ENCODE measurements at places on chromosomes 1 and 21.

- no peak for DNase-seq
Observed at GRCh38 chr1:26295194-26296138, 11.0 kb downstream of the UBXN11 start.

- no peak for DNase-seq
Observed at GRCh38 chr1:232524056-232524455, 105.9 kb downstream of the SIPA1L2 start.

DNA sequence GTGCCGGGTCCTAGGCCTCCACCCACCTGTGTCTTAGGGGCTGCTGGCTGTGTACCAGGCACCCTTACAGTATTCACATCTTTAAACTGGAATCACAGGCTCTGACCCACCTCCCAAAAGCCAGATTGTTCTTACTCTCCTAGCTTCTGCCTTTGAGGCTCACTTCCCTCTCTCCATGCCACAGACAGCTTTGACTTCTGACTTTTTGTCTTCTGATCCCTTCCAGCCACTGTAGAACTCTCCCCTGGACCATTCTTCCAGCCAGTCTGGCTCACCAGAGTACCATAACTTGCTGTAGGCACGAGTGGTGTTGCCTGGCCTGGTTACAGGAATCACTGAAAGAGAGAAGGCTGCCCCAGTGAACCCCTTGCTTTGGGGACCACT is 58.1 kb upstream of the STUM start:
- DNase-seq = no peak

GRCh38 chr1:1122078-1122811 is 6.4 kb upstream of the C1orf159 start:
- peak; percentile 75 for DNase-seq

- DNase-seq = no peak
Observed at GRCh38 chr21:29289317-29289716, 9.4 kb upstream of the BACH1 start.

DNA sequence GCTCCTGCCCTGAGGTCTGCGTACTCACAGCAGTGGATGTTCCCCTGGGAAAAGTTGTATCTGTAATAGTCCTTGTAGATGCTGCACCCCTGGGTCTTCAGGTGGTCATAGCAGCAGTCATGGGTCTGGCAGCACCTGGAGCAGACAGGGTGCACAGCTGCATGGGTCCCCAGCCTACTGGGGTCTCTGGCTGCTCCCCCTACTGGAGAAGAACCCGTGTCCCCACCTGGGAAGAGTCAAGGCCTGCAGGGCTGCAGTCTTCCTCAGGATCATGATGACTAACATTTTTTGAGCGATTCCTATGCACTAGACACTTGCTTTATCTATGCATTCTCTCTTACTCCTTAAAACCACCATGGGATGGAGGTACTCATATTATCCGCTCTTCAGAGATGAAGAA is 3.9 kb downstream of the PLA2G2D start:
- no peak for DNase-seq

DNA sequence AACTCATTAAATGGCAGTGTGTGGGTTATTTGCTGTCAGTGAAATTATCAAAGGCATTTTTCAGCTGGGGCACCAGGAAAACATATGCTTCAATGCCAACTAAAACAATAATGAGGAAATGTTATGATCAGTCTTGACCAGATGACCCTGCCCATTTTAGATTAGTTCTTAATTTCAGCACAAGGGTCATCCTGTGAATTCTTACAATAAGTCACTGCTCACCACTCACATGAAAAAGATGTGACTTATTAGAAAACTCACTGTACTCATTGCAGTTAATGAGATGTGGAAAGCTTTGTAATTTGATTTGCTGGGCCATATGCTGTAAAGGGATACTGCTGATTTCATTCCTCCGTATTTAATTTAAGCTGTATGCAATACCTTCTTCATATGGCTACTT is 178.5 kb upstream of the LMO4 start:
- no peak for DNase-seq

- no peak for DNase-seq
Observed at GRCh38 chr1:91283421-91283726, 121.3 kb downstream of the HFM1 start.

Measured in pancreas (tissue), 10 donors.